ENCODE measurements at places on chromosomes 5 and 9.

DNA sequence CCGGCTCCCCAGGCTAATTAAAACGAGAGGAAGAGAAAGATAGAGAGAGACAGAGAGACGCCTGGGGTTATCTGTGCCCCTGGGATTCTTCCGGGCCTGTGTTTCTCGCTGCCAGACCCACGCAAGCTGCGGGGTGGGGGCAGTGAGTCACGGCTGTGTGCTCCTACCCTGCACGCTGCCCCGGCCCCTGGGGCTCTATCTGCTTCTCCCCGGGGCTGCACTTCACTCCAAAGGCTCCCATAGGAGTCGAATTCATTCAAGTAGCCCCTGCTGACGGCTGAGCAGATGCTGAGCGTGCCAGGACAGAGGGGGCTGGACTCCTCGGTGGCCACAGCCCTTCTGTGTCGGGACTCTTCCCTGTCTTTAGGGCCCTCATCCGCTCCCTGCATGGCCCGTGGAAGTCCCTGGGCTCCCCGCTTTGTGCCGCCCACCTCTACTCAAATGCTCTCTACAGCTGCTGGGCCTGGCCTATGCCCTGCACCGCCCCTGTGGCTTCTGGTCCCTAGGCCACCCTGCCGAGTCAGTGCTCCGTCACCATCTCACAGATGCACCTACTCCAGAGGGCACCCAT, 22.8 kb downstream of the SARDH start:
- DNase-seq: no peak

- DNase-seq: peak; percentile 29
Measured at GRCh38 chr5:7745882-7746610, 104.9 kb downstream of the CFAP90 start.

DNA sequence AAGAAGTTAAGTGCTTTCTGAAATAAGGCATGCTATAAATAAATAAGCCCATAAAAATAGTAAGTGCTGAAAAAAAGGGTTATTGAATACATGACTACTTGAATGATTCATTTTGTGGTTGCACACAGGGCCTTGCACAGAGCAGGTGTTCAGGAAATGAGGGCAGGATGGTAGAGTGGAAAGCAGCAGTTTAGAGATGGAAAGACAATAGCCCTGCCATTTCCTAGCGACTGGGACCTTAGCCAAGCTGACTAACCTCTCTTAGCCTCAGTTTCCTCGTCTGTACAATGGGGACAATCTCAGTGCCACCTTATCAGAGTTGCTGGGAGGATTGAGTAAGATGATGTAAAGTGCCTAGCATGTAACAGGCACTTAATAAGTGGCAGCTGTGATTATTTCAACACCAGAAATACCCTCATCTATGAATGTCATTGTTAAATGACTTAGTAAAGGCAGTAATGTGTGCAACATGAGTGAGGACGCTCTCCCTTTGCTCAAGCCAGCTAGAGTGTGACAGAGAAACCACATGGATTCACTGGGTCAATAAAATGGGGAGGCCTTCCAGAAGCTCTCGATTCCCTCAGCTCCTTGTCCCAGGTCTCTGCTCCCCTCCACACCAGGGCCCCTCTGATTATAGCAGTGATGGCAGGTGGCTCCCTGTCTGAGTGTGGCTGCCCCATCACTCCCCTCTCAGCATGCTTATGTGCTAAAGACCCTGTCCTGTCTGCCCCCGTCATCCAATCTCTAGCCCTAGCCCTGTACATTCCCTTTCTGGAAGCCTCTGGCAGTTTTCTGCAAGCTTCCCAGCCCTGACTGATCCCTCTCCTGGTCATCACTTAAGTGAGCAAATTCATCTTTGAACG, 16.0 kb upstream of the PHF19 start:
- DNase-seq: peak; percentile 49

DNA sequence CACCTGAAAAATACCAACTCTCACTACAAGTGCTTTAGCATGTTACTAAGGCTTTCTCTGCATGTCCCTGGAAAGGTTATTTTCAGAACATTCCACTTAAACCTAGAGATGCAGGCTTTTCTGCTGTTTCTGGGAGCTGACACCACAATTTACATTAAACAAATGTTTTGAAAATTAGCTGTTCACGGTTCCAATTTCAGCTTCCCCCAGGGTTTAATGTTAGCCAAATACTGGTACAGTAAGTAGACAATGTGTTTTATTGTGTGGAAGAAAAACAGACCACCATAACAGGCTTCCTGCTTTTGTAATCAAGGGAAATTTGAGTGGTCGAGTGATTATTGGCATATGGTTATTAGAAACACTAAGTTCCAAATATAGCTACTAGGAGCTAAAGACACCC, 32.0 kb downstream of the MACROH2A1 start:
- no peak for DNase-seq

- no peak for DNase-seq
Measured at GRCh38 chr5:28500511-28500910, 1462.1 kb upstream of the CDH9 start.

GRCh38 chr5:137503456-137503855, 4.3 kb upstream of the SPOCK1 start:
- no peak for DNase-seq

DNA sequence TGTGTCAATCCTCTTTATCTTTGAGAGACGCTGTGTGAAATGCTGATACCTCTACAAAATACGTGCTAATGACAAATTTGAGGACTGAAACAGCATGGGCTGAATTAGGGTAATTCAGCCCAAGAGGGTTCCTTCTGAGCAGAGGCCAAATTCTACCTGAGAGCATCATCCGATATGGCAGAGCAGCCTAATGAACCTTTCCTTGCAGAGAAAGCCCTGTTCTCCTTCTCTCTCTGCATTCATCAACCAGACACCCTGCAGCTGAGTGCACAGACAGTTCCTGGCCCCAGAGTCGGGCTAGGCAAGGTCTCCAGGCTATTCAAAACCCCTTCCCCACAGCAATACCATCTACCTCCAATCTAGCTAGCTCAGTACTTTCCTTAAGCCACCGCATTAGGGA, 77.9 kb downstream of the TRIM32 start:
- DNase-seq: no peak

GRCh38 chr5:82277613-82277986, 554 bp downstream of the RPS23 start:
- DNase-seq: no peak

- DNase-seq: no peak
Measured at GRCh38 chr9:38031594-38031993, 37.4 kb downstream of the SHB start.

GRCh38 chr9:97852399-97853055, 499 bp upstream of the FOXE1 start:
- no peak for DNase-seq

GRCh38 chr9:14530366-14530765, 162.9 kb downstream of the ZDHHC21 start:
- DNase-seq: no peak

- DNase-seq: no peak
Measured at GRCh38 chr5:170443624-170444023, 54.5 kb upstream of the KCNMB1 start.

DNA sequence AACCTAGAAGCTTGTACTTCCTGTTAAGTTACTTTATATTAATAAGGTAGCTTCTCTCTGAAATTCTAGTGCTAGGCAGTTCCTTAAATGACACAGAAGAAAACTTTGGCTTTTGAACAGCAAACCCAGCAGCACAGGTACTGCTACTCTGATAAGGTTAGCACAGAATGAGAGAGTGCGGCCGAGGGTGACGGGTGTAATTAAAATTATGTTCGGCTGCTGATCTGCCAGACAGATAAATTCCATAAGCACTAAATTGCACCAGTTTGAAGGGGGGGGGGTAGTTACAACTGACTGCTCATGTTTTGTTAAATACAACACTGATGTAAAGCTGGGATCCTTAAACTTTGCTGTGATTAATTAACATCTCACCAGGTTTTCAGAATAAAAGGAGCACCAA, 475.1 kb downstream of the SPOCK1 start:
- no peak for DNase-seq

DNA sequence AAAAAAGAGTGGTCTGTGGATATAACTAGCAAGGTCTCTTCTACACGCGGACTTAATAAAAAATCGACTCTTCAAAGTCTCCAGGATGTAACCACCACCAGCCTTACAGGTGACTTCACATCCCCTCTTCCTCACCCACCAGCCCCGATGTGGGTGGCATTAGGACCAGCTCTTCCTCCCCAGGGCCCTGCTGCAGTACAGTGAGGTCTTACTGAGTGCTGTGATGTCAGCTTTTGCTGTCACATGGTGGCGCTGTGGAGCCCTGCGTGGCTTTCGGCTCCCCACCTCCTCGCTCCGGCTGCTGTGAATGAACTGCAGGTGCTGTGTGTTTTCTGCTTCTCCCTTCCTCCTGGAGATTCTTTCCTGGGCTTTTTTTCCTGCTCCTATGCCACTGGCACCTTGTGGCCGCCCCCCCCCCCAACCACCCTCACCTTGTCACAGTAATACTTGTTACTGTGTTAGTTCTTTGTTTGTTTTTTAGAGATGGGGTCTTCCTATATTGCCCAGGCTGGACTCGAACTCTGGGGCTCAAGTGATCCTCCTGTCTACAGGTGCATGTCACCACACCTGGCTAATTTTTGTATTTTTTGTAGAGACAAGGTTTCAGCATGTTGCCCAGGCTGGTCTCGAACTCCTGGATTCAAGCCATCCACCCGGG, 15.8 kb upstream of the RAPGEF1 start:
- no peak for DNase-seq

DNA sequence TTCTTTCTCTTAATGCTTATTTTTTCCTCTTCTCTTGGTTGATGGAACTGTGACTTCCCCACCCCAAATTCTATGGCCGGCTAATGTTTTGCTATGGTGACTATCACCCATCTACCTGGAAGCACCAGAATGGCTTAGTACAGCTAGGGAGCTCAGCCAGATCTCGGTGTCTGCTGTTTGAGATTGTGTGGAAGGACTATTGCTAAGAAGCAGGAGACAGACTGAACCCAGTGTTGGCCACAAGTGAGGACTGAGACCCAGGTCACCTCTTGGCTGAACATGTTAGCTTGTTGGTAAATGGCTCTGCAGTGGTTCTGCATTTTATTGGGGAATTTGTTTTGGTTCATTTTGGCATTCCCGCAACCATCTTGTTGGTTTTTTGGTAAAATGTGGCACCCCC, 2.7 kb downstream of the PRRC2B start:
- DNase-seq: no peak

DNA sequence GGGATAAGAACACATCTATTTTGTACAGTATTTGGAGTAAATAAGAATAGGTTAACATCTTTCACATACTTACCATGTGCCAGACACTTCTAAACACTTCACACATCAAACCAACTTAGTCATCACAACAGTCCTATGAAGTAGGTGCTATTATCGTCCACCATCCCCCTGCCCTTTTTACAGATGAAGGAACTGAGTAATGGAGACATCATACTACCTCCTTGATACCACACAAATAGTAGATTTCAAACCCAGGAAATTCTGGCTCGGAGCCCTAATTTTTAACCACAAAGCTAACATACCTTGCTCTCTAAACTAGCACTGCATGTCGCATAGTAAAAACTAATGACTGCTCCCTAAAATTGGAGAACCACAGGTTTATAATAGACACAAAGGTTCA, 4.2 kb upstream of the ZNF366 start:
- DNase-seq: no peak

DNA sequence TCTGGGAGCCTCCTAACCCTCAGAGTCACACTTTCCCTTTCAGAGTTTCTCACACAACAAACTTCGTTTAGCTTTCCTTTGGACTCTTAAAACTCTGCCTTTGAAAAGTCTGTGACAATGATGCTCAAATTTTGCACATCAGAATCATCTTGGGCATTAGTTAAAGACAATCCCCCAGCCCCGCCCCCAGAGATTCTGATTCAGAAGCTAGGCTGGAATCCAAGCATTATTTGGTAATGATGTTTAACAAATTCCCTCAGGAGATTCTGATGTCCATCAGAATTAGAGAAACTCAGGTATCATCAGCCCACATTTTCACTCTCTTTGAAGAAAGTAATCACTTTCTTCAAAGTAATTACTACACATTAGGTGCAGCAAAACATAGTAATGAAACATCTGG, 9.6 kb upstream of the PLPP1 start:
- DNase-seq: no peak

- peak; percentile 63 for DNase-seq
Measured at GRCh38 chr5:91101600-91102379, 281.3 kb downstream of the ARRDC3 start.

DNA sequence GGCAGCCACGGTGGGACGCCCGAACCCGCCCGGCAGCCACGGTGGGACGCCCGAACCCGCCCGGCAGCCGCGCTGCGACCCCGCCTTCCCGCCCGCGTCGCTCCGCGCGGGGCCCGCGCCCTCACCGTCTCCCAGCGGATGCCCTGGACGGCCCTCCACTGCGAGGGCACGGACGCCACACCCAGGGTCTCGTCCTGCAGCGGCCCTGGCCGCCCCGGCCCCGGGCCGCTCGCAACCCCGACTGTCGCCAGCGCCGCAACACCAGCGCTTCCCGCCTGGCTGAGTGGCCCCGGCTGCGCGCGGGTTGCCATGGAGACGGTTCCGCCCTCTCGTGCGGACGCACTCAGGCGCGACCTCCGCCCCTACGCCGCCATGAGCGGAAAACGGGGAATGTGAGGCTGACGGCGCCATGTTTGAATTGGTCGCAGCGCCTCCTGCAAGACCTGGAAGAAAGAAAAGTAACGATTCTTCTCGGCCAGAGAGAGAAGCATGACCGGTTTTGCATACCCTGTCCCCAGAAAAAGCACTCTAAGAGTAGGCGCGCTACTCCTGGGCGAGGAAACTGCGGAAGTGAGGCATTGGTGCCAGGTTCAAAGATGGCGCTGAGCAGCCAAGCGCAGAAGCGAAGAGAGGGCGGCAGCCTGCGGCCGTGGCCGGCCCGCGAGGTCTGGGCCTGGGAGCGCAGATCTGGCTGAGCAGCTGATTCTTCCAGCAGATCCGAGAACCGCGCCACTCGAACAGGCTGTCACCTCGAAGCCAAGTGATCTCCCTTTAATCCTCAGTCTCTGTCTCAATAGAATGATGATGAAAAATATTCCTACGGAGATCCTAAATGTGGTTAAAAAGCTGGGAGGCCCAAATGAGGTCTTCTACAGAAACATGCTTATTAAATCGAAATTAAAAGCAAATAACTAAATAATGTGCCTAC, at the start of gene DYNC2I2:
DYNC2I2 (minus strand) TSS at position 432 of the 928 bp plus-strand sequence; CDS start at position 311, 121 bp downstream.
- peak; percentile 67 for DNase-seq

DNA sequence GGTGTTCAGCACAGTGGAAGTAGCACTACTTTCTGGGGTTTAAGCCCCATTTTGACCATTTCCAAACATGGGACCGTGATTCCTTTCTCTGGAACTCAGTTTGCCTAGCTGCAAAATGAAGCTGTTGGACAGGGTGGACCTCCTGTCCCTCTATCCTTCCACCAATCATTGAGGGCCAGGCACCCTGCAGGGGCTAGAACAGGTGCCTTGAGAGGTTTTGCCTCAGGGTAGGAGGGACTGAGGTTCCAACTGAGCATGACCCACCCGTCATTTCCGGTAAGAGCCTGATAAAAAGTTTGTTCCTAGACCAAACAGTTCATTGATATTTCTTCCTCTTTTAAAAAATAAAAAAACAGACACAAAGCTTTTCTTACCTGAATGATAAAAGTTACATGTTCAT, 116.5 kb downstream of the MVB12B start:
- DNase-seq: no peak

DNA sequence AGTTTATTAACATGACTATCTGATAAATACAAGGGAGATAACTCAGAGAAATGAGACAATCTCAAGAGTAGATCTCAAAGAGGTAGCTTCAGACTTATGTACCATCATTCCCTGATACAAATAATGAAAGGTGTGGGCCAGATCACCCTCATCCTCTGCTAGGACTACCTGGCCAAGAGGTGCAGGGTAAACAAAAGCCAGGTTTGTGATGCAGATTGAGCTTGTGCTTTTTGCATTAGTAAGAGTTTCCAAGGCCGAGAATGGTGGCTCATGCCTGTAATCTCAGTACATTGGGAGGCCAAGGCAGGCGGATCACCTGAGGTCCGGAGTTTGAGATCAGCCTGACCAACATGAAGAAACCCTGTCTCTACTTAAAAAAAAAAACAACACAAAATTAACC, 8.9 kb upstream of the SPIN1 start:
- no peak for DNase-seq

Measured in AG09309 (cell line).